Umbilical cord (tissue), 2 donors: ENCODE measurements at places on chromosomes 5 and 9. TPM values are rescaled to one million over a fixed set of nuclear protein-coding genes. Genes with fewer than 3 reads are reported as not detected.

The NR5A1 gene
- not detected for total RNA-seq

The CCDC192 gene
- not detected for total RNA-seq

The GABRA6 gene
- total RNA-seq: 3.9 TPM

The GSN gene
- 421 TPM for total RNA-seq

The FAM78A gene
- total RNA-seq: 8.9 TPM

The IFNA17 gene
- total RNA-seq: 3.1 TPM

The SYNPO gene
- total RNA-seq: 22.6 TPM

The ZBTB43 gene
- total RNA-seq: 9.9 TPM

The NDOR1 gene
- 0.72 TPM for total RNA-seq

The ORM1 gene
- total RNA-seq: not detected

The FOXI1 gene
- 0.48 TPM for total RNA-seq

The BSPRY gene
- 2.6 TPM for total RNA-seq

The TUSC1 gene
- total RNA-seq: 20.7 TPM

The CD274 gene
- total RNA-seq: 4.6 TPM

The CCL19 gene
- total RNA-seq: not detected

The KCNV2 gene
- total RNA-seq: 1.4 TPM

The TSSK1B gene
- total RNA-seq: 2.9 TPM

The EMB gene
- total RNA-seq: 7.7 TPM

The SLC28A3 gene
- 3.1 TPM for total RNA-seq

The SLC46A2 gene
- 0.24 TPM for total RNA-seq

The IFNA2 gene
- 5.8 TPM for total RNA-seq

The RBM27 gene
- total RNA-seq: 25.0 TPM

The PCDHGC4 gene
- 4.8 TPM for total RNA-seq

The GALNT12 gene
- total RNA-seq: 11.1 TPM

The THG1L gene
- 15.4 TPM for total RNA-seq

The EGFLAM gene
- 6.0 TPM for total RNA-seq
